ENCODE measurements at places on chromosomes 13 and 19.

DNA sequence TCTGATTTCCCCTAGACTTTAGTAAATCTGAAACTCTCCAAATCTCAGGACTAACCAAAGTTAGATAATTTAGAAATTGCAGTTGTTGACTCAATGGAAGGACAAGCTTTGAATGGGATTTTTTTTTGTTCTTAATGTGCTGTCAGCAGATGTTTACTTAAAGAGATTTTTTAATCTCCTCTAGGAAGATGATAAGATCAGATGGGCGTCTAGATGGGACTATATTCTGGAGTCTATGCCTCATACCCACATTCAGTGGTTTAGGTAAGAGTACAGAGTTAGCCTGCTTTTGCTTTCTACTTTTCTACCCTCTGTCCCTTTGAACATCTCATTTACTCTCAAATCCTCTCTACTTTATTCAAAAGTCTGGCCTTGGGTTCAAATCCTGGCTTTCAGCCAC lies 39.3 kb downstream of the TM9SF2 start:
- DNase-seq: no peak

- DNase-seq: no peak
Measured at GRCh38 chr13:41596190-41596589, 138.8 kb downstream of the RGCC start.

GRCh38 chr19:52229524-52229923 lies 39.7 kb downstream of the PPP2R1A start:
- no peak for DNase-seq

GRCh38 chr13:27151798-27152599 lies 19.6 kb downstream of the USP12 start:
- DNase-seq: no peak
